ENCODE measurements at places on chromosomes 7 and 10.

- no peak for DNase-seq
These were observed 64.7 kb upstream of the CTTNBP2 start for GRCh38 chr7:117937753-117938483.

DNA sequence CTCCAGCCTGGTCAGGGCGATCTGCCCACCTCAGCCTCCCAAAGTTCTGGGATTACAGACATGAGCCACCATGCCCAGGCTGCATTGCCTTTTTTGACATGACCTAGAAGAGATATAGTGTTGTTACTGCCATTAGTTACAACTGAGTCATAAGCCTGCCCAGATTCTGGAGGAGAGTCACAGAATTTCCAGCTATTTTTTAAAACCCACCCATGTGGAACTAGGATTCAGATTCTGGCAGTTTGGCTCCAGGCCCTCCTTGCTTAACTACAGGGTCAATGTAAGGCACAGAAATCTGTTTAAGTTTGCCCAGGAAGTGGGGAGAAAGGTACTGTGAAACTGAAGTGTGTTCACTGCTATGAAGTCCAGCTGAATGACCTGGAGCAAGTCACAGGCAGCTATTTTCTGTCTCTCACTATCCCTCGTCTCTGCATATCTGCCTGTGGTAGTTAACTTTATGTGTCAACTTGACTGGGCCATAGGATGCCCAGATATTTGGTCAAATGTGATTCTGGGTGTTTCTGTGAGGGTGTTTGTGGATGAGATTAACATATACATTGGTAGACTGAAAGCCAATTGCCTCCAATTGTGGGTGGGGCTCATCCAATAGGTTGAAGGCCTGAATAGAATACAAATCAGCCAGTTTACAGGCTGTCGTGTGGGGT lies 8.4 kb upstream of the MARVELD1 start:
- DNase-seq, result no peak

DNA sequence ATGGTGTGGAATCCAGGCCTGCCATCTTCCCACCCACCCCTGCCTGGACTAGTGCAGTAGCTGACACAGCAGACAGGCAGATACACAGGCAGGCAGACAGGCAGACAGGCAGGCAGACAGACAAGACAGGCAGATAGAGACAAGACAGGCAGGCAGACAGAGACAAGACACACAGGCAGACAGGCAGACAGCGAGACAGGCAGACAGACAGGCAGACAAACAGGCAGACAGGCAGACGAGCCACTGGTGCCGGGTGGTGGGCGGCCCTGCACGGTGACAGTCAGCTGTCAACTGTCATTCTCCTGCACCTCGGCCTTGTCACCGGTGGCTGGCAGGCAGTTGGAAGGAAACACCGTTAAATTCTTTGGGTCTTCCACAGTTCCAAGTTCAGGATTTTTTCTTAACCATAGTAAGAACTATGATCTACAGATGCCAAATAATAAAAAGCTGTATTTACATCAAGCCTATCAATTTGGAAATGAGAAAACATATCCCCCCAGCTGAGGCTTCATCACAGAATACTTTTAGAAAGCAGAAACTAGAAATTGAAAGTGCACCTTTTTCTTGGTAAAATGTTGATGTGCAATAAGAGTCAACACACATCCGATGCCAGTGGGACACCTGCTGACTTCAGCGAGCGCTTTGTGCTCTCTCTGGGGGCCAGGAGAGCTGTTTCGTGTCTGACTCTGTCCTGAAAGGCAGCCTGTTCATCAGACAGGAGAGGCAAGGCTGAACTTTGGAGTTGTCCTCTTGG lies 250.4 kb downstream of the DNAJB6 start:
- DNase-seq, result no peak

GRCh38 chr10:119227825-119228224 lies 20.5 kb downstream of the GRK5 start:
- DNase-seq, result no peak

DNA sequence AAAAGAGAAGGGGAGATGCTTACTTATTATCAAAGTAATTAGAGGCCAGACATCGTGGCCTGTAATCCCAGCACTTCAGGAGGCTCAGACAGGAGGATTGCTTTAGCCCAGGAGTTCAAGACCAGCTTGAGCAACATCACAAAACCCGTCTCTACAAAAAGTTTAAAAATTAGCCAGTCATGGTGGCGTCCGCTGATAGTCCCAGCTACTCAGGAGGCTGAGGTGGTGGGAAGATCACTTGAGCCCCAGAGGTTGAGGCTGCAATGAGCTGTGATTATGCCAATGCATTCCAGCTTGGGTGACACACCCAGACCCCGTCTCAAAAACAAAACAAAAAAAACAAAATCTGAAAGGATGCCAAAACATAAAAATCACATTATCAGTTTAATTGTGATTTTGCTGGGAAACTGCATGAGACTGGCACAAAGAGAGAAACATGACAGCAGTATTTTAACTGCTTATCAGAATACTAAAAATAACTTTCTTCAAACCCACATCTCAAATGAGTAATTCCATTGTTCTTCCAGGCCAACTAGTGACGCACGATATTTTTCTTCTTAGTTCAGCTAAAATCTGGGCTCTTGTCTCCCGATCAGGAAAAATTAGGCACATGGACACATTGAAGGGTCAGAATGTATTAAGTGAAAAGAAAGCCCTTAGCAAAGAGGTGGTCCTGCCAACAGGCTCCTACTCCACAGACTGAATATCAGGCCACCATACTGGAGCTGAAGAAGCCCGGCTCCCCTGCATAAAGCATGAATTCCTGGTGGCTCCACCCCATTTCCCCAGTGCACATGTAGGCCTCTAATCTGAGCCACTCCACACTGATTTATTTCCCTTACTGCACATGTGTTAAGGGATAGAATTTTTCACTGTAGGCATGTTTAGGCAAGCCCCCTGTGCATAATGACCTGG lies 9.6 kb upstream of the CCM2 start:
- peak; percentile 49 for DNase-seq

DNA sequence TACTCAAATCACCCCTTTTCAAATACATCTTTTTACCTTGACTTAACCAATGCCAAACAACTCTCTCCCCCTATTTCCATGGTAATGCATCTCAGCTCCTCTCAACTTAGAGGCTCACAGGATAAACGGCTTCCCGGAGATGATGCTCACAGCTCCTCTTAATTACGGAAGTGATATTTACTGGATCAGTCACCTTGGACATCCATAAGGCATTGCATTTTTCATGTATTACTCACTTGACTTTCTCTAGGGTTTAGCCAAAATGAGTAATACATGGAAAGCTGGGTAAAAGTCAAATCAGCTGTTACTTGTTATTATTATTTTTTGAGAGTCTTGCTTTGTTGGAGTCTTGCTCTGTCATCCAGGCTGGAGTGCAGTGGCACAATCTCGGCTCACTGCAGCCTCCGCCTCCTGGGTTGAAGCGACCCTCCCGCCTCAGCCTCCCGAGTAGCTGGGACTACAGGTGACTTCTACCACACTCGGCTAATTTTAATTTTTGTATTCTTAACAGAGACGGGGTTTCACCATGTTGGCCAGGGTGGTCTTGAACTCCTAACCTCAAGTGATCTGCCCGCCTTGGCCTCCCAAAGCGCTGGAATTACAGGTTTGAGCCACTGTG lies 73.3 kb upstream of the RHEB start:
- peak; percentile 84 for DNase-seq

DNA sequence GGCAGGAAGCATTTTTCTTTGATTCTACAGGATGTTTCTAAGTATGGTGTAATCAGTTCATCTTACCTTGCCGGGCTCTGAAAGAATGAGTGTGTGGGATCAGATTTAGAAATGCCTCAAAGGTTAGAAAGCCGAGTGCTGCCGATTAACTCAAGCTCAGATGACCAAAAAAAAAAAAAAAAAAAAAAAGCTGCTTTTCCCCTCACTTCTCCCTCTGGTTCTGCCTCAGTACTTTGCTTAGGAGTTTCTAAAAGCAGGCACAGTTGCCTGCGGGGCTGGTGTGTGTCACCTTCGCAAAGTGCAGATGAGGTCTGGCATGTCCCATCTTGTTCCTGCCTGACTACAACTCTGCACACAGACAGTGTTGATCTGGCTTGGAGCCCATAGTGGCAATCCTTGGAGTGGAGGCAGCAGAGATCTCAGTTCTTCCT lies 47.0 kb downstream of the KIAA1217 start:
- no peak for DNase-seq

- DNase-seq, result no peak
These were observed 4.8 kb downstream of the STRIP2 start for GRCh38 chr7:129438839-129439651.

DNA sequence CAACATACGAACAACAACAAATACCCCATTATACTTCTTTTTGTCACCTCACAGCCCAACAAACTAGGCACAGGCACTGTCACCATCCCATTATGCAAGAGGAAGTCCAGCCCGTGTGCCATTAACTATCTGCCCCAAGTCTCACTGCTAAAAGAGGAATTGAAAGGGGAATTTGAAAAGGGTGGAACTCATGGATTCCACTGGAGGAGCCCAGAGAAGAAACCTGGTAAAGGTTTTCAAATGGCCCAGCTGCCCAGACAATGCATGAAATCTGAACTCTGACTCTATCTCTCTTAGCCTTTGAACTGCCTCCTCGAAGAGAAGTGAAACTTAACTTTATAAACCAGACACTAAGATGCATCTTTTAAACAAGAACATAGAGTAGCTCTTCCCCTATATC lies 130.0 kb downstream of the PLXNA4 start:
- no peak for DNase-seq

DNA sequence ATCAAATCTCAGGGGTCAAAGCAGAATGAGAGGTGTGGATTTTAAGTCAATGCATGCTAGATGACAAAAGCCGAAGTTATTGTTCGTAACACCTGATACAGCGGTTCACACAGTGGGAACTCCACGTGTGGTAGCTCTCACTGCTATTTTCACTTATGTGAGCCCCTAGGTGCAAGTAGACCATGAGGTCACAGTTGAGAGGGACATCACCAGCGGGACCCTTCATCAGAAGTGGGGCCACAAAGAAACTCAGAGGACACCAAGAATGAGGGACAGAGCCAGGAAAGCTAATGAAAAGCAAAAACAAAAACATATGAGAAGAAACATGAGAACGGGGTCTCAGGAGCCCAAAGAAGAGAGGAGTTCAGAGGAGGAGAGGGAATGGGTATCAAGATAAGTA lies 63.5 kb downstream of the ADAM12 start:
- DNase-seq, result no peak

Data from astrocyte of the cerebellum (primary cell).